ENCODE measurements at places on chromosomes 5 and 9.
A peak's percentile ranks its signal among the peaks of the same experiment; 100 is the strongest.

- peak; percentile 3 for DNase-seq
These were observed 2280.6 kb upstream of the ACO1 start for GRCh38 chr9:30103647-30104394.

- DNase-seq: no peak
These were observed 4.5 kb downstream of the MAMDC4 start for GRCh38 chr9:136856541-136857141.

- no peak for DNase-seq
These were observed 56.9 kb upstream of the COL15A1 start for GRCh38 chr9:98886691-98887229.

GRCh38 chr9:91536211-91536691 is 112.6 kb upstream of the NFIL3 start:
- peak; percentile 39 for DNase-seq

DNA sequence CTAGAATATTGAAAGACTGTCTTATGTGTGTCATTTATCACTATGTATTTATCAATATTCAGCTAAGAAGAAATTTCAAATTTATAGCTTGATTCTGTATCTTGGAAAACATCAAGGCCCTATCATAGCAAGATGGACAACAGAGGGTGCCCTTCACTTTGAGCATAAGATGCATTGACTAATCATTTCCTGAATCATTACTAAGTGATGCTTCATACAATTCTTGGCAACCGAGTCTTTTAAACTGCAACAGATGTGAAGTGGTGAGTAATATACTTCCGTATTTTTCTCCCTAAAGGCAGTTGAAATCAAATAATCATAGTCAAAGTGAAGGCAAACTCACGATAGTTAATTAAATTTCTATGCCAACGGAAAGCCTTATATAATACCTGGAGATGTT is 318.6 kb upstream of the RGMB start:
- DNase-seq: peak; percentile 98

DNA sequence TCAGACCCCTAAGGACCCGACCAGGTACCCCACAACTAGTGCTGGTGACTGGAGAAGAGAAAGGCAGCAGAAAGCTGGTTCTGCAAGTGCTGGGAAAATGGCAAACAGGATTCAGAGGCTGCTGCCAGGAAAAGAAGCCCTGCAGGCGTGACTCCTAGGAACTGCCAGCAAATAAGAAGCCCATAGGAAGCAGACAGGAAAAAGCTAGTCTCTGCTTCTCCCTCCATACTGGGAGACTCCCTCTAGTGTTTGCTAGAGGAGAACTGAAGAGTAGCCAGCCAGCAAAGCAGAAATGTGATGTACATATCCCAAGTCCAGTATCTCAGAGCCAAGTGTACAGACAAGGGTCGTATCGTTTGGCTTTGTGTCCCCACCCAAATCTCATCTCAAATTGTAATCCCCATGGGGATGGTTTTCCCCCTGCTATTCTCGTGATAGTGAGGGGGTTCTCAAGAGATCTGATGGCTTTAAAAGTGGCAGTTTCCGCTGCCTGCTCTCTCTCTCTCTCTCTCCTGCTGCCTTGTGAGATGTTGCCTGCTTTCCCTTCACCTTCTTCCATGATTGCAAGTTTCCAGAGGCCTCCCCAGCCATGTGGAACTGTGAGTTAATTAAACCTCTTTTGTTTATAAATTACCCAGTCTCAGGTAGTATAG is 38.1 kb upstream of the TUSC1 start:
- peak; percentile 39 for DNase-seq

- DNase-seq: no peak
These were observed 165.0 kb upstream of the GPR151 start for GRCh38 chr5:146680846-146681584.

- no peak for DNase-seq
These were observed 17.7 kb upstream of the UBAC1 start for GRCh38 chr9:135978642-135979546.

DNA sequence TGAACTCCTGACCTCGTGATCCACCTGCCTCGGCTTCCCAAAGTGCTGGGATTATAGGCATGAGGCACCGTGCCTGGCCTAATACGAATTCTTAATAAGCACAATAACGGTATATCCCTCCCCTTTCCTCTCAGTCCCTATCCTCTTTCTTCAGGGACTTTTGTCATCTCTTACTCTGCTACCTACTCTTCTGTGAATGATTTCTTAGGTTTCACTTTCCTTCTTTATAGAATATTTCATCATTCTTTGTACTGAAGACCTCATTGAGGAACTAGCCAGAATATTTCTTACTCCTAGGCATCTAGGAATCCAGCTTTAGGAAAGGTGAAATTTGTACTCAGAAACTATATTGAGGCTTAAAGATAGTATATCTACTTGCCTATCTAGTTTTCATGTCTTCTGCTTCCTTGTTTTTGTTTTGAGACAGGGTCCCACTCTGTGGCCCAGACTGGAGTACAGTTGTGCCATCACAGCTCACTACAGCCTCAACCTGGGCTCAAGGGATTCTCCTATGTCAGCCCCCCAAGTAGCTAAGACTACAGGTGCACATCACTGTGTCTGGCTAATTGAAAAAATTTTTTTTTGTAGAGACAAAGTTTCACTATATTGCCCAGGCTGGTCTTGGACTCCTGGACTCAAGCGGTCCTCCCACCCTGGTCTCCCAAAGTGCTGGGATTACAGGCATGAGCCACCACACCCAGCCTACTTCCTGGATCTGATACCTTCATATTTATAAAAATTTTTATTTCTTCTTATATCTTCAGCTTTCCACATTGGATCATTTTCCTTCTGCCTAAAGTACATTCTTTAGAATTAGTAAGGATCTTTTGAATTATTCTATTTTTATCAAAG is 69.7 kb downstream of the GPBP1 start:
- no peak for DNase-seq

GRCh38 chr9:109378316-109378715 is 57.5 kb upstream of the EPB41L4B start:
- DNase-seq: no peak

GRCh38 chr5:98771382-98772109 is 1.9 kb upstream of the RGMB start:
- DNase-seq: peak; percentile 92

GRCh38 chr5:77390795-77391194 is 101.3 kb downstream of the WDR41 start:
- DNase-seq: peak; percentile 61

GRCh38 chr5:16312785-16313184 is 133.2 kb upstream of the MARCHF11 start:
- DNase-seq: no peak

GRCh38 chr5:132812781-132813598 is at the start of gene SOWAHA:
Gene SOWAHA (plus strand): TSS chr5:132813302. CDS start chr5:132813622, 320 bp downstream.
- no peak for DNase-seq

DNA sequence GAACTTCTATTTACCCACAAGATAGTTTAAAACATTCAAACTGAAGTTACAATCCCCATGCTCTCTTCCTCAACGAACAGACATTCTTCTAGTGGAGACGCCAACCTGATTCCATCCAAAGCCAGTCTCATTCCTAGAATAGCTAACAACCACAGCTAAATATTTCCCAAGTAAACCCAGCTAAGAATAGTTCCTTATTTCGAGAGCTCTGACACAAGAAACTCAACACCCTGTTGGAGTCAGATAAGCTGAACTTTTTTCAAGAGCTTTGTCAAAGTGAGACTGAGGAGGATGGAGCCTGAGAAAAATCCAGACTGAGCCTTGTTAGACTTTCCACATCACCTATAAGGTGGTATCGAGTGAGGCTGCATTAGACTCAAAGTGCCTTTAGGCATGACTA is 56.7 kb upstream of the RPS23 start:
- DNase-seq: peak; percentile 92

GRCh38 chr9:91039125-91039834 is 237.7 kb downstream of the SYK start:
- no peak for DNase-seq

GRCh38 chr5:97752871-97753270 is 569.8 kb upstream of the RIOK2 start:
- DNase-seq: peak; percentile 60

Data from iris pigment epithelial cell (primary cell).